Stimulated activated CD4-positive, alpha-beta T cell treated with anti-CD3 and anti-CD28 coated beads, Interleukin-4, amount 100 ng/mL, for 1 hour (primary cell): ENCODE measurements at places on chromosomes 4 and X.

- DNase-seq, result no peak
These were observed 8.3 kb downstream of the PRRG1 start for GRCh38 chrX:37357436-37357835.

- DNase-seq, result no peak
These were observed 134.1 kb downstream of the ELOVL6 start for GRCh38 chr4:110064295-110064694.

DNA sequence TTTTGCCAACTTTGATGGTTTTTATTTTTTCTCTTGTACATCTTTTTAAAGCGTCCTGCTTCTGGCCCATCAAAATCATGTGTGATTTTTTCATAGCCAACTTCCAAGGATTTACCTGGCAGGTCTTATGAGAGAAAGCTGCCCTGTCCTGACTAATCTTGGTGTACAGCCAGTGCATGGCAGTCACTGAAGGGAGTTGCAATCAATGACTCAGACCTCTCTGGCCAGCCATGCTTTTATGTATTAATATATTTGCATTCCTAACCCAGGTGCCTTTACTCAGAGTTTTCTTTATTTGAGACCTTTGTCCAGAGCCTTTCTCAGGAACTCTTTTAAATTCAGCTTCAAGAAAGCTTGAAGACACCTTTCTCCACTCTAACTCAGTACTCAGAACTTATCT lies 691.5 kb upstream of the HTR2C start:
- no peak for DNase-seq

- DNase-seq, result no peak
These were observed 54.3 kb upstream of the MAGEB2 start for GRCh38 chrX:30161043-30161442.

DNA sequence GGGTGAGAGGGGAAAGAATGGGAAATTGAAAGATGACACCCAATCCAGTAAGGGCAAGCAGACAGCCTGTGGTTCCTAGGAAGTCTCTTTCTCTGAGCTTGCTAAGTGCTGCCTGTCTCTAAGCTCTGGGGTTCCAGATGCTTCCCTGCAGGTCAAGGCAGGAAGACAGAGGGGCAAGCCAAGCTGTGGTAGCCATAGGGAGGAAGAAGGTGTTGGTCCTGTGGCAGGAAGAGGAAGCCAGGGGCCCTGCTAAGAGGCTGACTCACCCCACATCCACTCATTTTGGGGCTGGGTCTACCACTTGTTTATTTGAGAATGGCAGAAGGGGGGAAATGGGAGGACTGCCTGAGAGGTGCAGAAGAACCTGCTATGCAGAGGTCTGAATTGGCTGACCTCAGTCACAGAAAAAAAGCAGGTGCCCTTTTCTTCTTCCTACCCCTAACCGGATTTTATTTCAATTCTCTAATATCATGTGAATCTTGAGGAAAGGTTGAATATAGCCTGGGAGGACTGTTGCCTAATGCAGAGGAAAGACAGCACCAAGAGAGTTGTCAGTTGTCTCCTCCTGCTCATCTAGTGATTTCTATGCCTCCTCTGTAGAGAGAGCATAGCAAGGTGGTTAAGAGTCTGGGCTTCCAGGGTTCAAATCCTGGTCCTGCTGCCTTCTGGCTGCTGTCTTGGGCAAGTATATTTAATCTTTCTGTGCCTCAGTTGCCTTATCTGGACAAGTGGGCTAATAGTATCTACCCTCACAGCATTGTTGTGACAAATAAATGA lies 27.4 kb downstream of the HOPX start:
- DNase-seq, result no peak

DNA sequence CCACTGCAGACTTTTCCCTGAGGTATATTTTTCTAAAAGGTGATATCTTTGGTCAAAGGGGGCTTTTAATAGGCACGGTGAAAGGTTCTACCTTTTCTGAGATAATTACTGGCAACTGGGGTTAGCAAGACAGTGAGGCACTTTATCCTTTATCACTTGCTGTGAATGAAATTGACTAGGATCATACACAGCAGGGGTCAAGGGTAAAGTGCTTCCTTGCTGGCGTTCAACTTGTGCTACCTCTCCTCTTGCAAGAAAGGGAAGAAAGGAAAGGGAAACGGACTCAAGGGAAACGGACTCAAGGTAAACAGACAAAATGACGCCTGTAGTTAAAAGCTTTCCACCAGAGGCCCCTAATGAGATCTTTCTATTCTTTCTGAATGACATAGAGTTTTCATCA lies 78.6 kb upstream of the RAPGEF2 start:
- no peak for DNase-seq

DNA sequence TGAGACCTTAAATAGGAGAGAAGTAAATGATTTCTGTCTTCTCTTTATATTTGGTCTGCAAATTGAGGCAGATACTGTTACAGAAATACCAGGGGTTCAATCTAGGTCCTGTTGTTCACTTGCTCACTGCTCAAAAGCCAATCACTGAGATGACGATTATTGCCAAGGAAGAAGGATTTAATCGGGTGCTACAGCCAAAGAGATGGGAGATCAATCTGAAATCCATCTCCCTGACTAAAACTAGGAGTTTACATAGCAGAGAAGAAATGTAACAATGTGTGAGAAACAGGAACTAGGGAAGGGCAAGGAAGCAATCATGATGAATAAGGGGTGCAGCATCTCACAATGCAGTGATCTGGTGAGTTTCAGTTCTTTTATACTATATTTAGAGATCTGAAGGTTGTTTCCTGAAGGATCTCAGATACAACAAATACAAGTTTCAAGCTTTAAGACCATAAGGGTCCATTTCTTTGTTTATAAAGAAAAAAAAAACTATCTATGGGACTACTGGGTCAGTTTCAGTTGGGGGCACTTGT lies 117.9 kb upstream of the FAM9B start:
- DNase-seq, result no peak

- DNase-seq, result no peak
These were observed 24.4 kb downstream of the RTL5 start for GRCh38 chrX:72107320-72107719.

DNA sequence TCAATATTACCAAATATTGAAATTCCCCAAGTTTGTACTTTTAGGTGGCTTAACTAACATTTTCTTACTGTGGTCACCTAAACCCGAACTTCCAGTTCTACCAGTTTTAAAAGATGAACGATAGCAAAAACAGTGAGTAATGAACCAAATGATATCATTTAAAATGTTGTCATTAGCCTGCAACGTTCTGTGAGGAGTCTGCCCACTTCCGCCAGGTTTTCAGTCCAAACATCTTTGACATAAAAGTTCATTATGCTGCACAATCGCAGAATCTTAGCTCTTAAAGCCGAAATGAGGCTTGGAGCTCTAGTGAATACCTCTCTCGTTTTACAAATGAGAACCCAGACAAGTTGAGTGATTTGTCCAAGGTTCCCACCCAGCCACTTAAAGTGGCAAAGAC lies 762 bp downstream of the PIGA start:
- DNase-seq, result no peak

GRCh38 chrX:51892921-51893745 lies at the start of gene MAGED1:
Gene MAGED1 (plus strand): TSS chrX:51893623. CDS start chrX:51894305, 682 bp downstream.
- peak; percentile 72 for DNase-seq

- DNase-seq, result no peak
These were observed 19.8 kb upstream of the PHKA2 start for GRCh38 chrX:19003756-19004155.

- DNase-seq, result no peak
These were observed 86.3 kb downstream of the HPGD start for GRCh38 chr4:174435974-174436373.
